M059J (cell line): ENCODE measurements at places on chromosomes 13 and 19. TPM values are rescaled to one million over a fixed set of nuclear protein-coding genes. Genes with fewer than 3 reads are reported as not detected.

DNA sequence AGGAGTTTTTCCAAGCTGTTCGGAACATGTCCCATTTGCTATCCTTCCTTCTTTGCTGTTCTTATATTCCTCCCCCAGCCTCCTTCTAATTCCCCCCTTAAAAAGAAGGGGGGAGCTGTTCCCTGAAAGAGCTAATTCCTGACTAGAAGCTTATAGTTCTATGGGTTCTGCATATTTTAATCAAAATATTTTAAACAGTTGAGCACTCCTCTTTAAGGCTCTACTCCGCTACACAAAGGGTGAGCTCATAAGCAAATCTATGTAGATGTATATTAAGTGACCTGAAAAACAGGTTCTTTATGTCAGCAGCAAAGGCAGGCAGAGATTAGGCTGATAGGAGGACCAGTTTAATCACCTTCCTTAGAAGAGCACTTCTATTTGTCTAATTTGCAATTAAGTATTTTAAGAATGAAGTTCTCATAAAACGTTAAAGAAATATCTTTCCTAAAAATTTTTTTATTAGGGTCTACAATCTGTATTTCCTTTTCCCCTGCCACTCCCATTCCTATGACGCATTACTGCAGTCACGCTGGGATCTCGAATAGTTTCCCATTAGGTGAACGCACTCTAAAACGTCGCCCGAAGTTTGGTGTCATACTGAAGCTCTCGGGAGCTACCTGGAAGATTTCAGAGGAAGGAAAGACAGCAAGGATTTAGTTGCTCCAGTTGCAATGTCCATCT is 5.2 kb downstream of the EFNB2 start:
- no peak for DNase-seq

Gene PPM1N
- total RNA-seq = 0.64 TPM in 1 of 2 replicates, not detected in the other

Gene HS6ST3
- 1.5 and 2.8 TPM in 2 replicates for total RNA-seq

DNA sequence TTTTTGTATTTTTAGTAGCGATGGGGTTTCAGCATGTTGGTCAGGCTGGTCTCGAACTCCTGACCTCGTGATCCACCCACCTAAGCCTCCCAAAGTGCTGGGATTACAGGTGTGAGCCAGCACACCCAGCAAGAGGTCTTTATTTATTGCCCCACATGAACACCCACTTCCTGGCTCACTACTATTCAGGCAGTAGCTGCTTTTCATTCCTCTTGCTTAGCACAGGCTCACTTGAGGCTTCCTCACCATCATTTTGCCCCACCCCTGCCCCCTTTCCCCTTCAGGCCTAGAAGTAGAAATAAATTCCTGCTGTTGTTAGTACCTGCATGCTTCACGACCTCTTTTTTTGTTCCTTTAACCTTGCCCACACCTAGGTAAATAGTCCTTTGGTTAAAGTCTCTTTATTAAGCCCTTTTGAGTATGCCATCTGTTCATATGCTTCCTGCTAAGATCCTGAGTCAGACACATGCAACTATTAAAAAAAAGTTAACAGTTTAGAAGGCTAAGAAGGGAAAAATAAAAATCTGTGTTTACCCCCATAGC is 33.5 kb upstream of the ITM2B start:
- DNase-seq = no peak

DNA sequence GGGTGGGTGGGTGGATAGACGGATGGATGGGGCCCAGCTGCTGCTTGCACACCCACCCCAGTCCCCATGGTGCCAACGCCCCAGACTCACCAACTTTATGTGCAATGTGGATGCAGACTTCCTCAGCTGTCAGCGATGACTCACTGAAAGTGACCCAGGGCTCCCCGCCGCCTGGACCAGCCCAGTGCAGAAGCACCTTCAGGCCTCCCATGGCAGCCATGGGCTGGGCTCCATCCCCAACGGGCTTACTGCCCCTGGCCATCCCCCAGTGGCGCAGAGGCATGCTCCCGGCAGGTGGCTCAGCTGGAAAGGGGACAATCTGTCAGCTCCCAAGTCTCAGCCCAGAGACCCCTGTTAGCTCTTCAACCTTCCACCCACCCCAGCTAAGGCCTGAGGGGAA is 2.2 kb downstream of the TYK2 start:
- no peak for DNase-seq

Gene ZNF480
- total RNA-seq = 10.2 and 13.6 TPM in 2 replicates

GRCh38 chr19:10952809-10953208 is 8.0 kb upstream of the SMARCA4 start:
- no peak for DNase-seq

- peak; percentile 94 for DNase-seq
These were observed 13.6 kb downstream of the LTBP4 start for GRCh38 chr19:40614622-40615411.

DNA sequence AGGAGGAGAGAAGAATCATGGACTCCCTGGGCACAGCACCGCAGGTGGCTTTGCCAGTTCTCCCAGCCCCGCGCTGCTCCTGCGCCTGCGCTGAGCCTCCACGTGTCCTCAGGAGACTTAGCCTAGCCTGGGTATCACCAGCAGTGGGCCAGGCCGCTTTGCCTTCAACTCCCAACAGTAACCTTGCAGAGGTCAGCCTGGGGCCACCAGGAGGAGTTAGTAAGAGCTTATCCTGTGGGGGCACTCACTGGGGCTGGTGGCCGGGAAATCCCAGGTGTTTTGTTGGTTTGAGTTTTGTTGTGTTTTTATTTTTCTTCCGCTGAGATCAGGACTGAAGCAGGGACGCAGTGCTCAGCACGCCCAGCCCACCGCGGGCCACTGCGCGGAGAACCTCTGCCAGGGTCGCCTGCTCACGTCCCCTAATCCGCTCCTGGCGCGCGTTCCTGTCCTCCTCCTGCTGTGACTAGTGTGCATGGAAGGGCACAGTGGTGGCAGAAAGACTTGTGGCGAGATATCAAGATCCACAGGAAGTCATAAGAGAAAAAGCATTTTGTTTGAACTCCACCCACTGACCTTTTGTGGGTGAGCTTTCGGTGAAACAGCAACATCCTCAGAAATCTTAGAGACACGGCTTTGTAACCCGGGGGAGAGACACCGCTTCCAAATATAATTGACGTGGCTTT is 207.4 kb upstream of the RFC3 start:
- peak; percentile 81 for DNase-seq
